Muscle of leg (tissue), 16 donors: ENCODE measurements at places on chromosomes 12 and 14. TPM values are rescaled to one million over a fixed set of nuclear protein-coding genes. Genes with fewer than 3 reads are reported as not detected.
A peak's percentile ranks its signal among the peaks of the same experiment; 100 is the strongest.

DNA sequence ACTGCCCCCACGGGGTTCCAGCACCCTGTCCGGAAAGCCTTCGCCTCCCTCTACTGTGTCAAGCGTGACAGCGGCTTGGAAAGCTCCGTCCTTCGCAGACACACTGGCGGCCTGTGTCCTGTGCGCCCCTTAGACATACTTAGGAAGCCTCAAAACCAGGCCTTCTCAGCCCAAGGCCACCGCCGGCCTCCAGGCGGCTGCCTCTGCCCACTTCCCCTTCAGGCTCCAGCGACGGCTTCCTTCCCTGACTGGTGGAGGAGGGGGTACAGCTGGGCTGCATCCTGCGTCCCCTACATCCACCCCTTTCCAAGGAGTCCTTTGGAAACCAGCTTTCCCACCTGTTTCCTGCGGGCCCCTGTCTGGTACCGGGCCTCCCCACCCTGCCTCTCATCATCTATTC lies 2.5 kb upstream of the CACNA2D4 start:
- H3K27ac ChIP-seq: no peak overlapping the region
- DNase-seq: no peak
- peaks cover 50% of the 10 kb centered on the region for H3K4me1 ChIP-seq

DNA sequence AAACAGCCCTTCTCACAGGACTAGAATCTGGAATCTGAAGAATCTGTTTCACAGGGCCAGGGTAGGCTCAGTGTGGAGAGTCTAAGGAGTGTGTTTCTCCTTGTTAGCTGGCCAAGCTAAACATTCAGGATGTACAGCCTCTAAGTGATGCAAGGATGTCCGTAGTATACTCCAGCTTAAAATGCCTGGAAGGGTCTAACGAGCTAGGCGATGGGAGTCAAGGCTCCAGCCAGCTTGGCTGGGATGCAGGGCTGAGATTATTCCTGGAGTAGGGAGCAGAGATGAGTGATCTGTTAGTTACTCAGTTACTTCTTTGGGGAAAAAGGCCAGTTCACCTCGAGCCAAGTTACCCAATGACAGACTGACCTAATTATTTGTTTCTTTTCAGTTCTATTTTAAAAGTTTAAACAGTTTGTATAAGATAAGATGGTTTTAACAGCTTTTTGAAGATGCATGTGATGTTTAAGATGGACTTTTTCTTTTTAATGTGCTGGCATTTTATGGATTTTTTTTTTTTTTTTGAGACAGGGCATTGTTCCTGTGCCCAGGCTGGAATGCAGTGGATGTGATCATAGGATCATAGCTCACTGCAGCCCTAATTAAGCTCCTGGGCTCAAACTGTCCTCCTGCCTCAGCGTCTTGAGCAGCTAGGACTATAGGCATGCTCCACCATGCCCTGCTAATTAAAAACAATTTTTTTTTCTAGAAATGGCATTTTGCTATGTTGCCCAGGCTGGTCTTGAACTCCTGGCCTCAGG lies 41.1 kb downstream of the SYNE2 start:
- DNase-seq: peak; percentile 97
- peaks cover 32% of the 10 kb centered on the region for H3K4me1 ChIP-seq
- no peaks in the 10 kb centered on the region for H3K36me3 ChIP-seq

DNA sequence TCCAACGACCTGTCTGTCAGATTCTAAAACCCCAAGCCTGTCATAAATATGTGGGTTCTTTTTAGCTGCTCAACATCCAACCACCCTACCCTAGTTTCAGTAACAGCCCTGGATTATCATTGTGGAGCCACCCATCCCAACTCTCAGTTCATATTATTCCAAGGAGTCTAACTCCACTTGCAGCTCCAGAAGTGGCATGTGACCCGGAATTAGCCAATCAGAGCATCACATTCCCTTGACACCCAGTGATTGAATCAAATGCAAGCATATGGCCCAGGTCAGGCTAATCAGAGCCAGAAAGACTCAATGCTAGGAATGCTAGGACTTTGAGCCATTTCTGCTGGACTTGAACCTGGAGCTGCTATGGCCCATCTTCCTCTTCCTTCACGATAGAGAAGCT lies 17.1 kb upstream of the HSP90B1 start:
- no peak overlapping the region for H3K4me3 ChIP-seq
- H3K36me3 ChIP-seq: no peaks in the 10 kb centered on the region
- no peak for DNase-seq
- H3K27me3 ChIP-seq: no peaks in the 10 kb centered on the region

DNA sequence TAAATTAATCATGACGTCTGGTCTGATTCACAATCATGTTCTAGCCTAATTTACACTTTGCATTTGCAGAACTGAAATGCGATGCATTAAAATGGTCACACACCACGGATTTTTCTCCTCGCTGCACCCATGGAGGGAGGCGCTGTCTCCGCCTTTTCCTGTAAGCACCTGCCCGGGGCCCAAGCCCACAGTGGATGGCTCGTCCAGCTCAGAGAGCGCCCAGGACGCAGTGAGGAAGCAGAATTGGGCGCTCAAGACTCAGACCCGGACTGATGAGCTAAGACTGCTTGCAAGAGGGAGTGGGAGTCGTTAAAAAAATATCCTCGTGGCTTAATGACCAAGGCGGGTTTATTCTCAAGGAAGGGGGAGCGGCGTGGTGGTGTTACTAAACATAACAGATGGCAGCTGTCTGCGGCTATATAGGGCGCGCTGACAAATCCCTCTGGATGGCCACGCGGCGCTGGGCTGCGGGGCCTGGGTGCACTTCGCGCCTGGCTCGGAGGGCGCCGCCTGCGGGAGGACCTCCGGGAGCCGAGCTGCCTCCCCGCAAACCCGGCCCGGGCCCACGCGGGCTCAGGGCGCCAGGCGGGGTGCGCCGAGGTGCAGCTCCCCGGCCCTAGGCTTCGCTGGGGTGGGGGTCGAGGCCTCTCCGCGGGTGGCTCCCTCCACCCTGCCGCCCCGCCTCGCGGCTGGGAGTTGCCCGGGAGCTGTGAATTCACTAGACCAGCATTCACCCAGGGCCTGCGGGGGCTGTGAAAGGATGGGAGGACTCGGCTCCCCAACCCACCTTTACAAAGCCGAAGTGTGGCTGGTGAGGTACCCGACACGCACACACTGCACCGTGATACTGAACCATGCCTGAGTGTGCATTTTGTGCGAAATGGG lies 78.7 kb downstream of the PPM1A start:
- no peaks in the 10 kb centered on the region for H3K36me3 ChIP-seq
- peak overlapping the region; percentile 39 for H3K4me3 ChIP-seq
- DNase-seq: peak; percentile 67
- peaks cover 15% of the 10 kb centered on the region for H3K4me1 ChIP-seq

GRCh38 chr12:1204581-1205121 lies 213.6 kb downstream of the ERC1 start:
- no peaks in the 10 kb centered on the region for H3K4me1 ChIP-seq
- no peaks in the 10 kb centered on the region for H3K27me3 ChIP-seq
- H3K27ac ChIP-seq: peak overlapping the region; percentile 79
- DNase-seq: peak; percentile 38
- peak overlapping the region; percentile 26 for H3K4me3 ChIP-seq
- no peaks in the 10 kb centered on the region for H3K36me3 ChIP-seq

GRCh38 chr12:124837958-124838803 lies 25.5 kb downstream of the SCARB1 start:
- H3K36me3 ChIP-seq: no peaks in the 10 kb centered on the region
- peak overlapping the region; percentile 55 for H3K27ac ChIP-seq

DNA sequence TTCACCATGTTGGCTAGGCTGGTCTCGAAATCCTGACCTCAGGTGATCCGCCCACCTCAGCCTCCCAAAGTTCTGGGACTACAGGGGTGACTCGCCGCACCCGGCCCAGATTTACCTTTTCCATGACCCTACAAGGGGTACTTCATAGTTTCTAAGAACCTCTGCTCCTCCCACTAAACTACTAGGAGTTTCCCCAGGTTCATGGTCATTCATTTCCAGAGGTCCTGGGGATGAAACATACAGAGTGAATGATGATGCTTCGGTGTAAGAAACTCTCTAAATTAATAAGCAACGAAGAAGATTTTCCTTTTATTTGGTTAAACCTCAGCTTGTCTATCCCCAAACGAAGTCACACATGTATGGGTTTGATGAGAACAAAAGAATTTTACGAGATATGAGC lies 56.9 kb downstream of the AMN start:
- H3K27me3 ChIP-seq: no peaks in the 10 kb centered on the region
- DNase-seq: no peak
- no peak overlapping the region for H3K27ac ChIP-seq
- no peaks in the 10 kb centered on the region for H3K4me1 ChIP-seq

GRCh38 chr14:24694680-24695079 lies 60.7 kb upstream of the GZMB start:
- H3K36me3 ChIP-seq: no peaks in the 10 kb centered on the region
- DNase-seq: no peak
- no peaks in the 10 kb centered on the region for H3K27me3 ChIP-seq
- H3K27ac ChIP-seq: peak overlapping the region; percentile 7
- peaks cover 18% of the 10 kb centered on the region for H3K4me1 ChIP-seq
- no peak overlapping the region for H3K4me3 ChIP-seq

- no peak overlapping the region for H3K4me3 ChIP-seq
- H3K27ac ChIP-seq: no peak overlapping the region
- H3K27me3 ChIP-seq: peaks cover 4% of the 10 kb centered on the region
- peaks cover 19% of the 10 kb centered on the region for H3K4me1 ChIP-seq
- no peak for DNase-seq
- H3K36me3 ChIP-seq: no peaks in the 10 kb centered on the region
Observed at GRCh38 chr12:52555577-52555976, 2.6 kb upstream of the KRT71 start.

GRCh38 chr14:71739273-71739990 lies 192.8 kb upstream of the RGS6 start:
- DNase-seq: no peak
- H3K27me3 ChIP-seq: no peaks in the 10 kb centered on the region
- no peak overlapping the region for H3K4me3 ChIP-seq
- peaks cover 16% of the 10 kb centered on the region for H3K36me3 ChIP-seq

SLC17A8 gene
- total RNA-seq: 0.35 TPM

SIX4 gene
- 24.6 TPM for total RNA-seq

CLEC4D gene
- not detected for total RNA-seq

P3H3 gene
- 23.1 TPM for total RNA-seq

EPYC gene
- total RNA-seq: 0.04 TPM

FOXN4 gene
- total RNA-seq: 0.04 TPM

PABPN1 gene
- total RNA-seq: 58.2 TPM

GPX2 gene
- not detected for total RNA-seq

JDP2 gene
- total RNA-seq: 45.0 TPM
